GM10248 (cell line): ENCODE measurements at places on chromosomes 2 and 18.

- DNase-seq, result no peak
These were observed 11.6 kb downstream of the ITGA4 start for GRCh38 chr2:181468811-181469210.

DNA sequence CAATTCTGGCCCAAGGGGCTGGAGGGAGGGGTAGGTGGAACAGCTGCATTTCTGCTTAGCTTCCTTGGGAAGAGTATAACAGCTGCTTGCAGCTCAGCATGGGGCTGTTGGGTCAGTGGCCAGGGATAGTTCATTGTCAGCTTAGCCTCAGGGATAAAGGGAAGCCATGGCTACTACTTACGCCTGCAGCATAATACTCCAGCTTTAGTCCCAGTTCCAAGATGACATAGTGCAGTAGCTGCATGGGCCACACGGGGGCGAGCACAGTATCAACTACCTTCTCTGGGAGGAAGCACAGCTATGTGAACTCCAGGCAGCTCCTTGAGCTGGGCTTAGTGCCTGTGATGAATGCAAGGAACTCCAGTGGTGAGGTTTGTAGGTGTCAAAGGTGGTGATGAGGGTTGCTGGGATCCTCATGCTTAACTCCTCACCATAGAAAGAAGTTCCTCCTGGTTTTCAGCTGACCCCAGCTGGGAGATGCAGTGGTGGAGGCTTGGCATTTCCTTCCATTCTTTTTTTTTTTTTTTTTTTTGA is 35.4 kb upstream of the RHOB start:
- peak; percentile 82 for DNase-seq

DNA sequence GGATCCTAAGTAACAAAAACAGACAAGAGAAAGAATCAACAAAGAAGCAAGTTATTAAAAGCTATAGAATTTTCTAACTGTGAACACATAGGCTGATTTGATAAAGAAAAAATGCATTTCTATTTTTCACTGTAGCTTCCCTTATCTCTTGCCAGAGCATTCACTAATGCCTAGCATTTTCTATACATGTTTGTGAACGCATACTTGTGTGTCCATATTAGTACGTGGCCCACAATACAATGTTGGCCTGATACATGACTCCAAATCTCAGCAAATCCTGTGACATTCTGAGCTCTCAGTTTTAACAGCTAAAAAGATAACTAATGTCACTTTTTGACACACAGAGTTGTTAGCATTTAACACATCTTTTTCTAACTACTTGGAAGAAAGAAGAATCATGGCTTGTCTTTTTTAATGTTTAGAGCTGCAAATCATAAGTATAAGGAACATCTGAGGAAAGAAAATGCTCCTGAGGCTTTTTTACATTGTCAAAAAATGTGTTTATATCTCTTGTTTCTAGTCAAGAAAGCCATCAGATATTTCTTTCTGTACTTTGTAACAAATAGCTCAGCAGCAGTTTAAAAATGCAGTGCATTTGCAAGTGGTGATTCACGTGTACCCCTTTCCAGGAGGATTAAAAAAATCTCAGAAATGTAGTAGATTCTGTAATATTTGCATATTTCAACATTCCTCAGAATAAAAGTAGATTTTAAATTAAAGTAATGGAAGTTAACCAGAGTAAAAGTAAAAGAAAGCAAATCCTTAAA is 1646.8 kb upstream of the TMEFF2 start:
- DNase-seq, result no peak

DNA sequence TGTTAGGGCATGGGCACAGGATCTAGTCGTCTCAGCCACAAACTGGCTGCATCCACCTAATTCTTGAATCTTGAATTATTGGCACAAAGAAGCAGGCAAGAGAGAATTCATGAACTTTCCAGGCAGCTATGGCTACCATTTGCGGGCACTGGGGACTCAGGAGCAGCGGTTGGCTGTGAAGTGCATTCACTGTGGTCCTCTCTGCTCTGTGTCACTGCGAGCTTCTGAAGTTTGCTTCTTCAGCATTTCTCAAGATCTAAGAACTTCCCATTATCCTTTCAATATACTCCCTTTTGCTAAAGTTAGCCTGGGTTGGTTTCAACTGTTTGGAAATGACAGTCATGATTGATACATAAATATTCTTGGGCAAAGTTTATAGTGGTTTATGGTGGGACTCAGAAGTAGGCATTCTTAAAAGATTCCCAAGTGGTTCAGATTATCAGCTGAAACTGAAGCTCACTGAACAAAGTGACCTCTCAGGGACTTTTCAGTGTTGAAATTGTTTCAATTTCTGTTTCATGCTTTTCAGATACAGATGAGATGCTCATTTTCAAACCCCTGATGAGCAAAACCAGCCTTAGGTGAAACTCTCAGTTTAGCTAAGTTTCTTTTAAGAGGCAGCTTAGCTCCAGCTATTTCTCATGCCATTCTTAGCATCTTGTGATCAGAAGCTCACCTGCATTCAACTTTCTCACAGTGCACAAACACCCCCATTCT is 1258.3 kb upstream of the GYPC start:
- DNase-seq, result peak; percentile 37

DNA sequence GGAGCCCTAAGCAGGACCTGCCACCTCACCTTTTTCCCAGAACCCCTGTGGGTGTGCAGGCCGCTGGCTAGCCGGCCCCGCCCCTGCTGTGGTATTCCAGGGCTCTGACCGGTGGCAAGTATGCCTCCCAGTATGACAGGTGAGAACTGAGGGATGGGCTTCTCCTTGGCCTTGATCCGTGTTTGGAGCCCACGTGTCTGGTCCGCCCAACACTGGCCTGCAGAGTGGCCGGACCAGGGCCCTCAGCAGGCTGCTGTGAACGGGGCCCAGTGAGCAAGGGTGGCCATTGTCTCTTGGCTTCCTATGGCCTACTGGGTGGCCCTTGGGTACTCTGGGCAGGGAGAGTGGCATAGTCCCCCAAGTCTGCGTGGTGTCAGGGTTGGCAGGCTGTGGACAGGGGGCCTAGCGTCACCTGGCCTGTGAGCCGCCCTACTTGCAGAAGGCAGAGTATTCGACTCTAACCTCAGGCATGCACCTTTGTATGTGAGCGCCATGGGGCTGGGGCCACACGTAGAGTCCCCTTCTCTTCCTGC is 1.8 kb downstream of the RNPEPL1 start:
- no peak for DNase-seq

DNA sequence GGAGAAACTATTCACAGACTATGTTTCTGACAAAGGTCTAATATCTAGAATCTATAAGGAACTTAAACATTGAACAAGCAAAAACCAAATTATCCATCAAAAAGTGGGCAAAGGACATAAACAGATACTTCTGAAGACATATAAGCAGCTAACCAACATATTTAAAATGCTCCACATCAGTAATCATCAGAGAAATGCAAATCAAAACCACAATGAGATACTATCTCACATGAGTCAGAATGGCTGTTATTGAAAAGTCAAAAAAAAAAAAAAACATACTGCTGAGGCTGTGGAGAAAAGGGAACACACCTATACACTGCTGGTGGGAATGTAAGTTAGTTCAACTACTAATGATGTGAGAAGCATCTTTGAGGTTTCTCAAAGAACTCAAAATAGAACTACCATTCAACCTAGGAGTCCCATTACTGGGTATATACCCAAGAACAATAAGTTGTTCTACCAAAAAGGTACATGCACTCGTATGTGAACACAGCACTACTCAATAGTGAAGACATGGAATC is 220.4 kb upstream of the TFPI start:
- DNase-seq, result no peak

DNA sequence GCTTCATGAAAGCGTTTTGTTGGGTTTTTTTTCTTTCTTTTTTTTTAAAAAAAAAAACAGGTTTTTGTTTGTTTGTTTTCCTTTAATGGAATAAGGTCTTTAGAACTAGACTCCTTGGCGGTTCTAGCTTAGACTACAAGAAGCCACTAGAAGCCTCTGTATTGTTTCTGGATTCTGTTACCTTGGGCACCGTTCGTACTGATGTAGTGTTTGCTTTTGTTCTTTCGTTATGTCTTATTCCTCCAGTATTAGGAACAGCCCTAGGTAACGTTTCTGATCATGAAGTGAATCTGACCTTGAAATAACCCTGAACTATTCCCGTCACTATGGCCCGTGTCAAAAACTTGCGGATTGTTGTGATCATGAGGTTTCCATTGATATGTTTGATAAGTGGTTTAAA is 164.6 kb downstream of the PTGR3 start:
- no peak for DNase-seq

- no peak for DNase-seq
These were observed 42.4 kb downstream of the ZSWIM2 start for GRCh38 chr2:186806591-186806990.

GRCh38 chr2:105909215-105909614 is 164.5 kb downstream of the NCK2 start:
- DNase-seq, result no peak

DNA sequence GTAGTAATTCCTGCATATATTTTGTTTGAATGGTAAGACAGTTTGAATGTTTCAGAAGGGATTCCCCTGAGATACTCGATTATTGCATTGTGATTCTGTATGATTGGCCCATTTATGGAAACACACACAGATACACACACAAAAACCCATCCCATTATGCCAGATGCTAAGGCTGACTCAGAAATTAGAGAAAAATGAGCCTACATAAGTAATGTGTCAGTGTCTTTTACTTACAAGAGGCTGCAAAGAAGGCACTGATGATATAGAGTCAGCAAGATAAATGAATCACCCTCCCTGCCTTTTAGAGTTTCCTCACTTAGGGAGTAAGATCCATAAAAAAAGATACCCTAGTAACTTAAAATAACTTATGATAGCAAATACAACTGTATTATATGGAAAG is 1481.1 kb upstream of the ACVR2A start:
- DNase-seq, result no peak

GRCh38 chr2:207341804-207342203 is 176.1 kb upstream of the KLF7 start:
- DNase-seq, result no peak

DNA sequence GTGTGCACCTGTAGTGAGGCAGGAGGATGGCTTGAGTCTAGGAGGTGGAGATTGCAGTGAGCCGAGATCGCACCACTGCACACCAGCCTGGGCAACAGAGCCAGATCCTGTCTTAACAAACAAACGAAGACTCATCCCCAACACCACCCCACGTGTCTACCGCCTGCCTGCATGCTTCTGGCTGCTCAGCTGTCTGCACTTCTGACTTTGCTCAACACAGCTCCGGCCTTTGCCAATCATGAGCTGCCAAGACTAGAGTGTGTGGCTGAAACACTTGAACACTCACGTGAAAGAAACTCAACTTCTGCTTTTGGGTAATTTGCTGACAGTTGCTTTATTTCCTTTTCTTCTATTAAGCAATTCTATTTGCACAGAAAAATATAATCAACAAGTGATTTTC is 32.1 kb upstream of the SP3 start:
- peak; percentile 63 for DNase-seq

DNA sequence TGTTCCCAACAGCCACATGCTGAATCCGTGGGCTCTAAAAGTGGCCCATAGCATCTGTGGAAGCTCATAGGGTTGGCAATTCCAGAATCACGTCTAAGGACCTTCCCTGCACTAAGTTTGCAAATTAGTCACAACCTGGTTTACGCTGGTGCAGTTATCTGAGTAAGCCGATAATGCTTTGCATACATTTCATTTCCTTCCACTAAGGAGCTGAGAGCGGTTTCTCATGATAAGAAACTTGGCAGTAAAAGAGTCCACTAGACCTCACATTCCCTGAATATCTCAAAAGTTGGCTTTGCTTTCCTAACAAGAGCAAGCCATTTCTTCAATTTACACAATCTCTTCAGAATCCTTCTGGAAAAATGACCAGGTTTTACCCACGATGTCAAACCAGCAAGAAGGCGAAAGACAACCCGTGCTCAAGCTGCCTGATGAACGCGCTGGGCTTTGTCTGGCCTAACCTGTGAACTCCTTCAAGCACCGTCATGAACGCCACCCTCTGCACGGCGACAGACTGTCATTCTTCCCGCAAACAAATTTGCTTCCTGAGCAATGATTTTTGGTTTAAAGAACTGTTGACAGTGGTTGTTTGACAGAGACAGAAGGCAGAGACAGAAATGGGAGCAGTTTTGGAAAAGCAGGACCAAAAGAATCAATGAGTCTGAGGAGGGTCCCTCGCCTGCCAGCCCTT is 73.0 kb upstream of the COPS8 start:
- no peak for DNase-seq

GRCh38 chr18:12307701-12308385 is at the start of gene TUBB6:
TSS of gene TUBB6 (plus strand) at chr18:12308241. CDS start at chr18:12308293, 52 bp downstream.
- DNase-seq, result peak; percentile 91

DNA sequence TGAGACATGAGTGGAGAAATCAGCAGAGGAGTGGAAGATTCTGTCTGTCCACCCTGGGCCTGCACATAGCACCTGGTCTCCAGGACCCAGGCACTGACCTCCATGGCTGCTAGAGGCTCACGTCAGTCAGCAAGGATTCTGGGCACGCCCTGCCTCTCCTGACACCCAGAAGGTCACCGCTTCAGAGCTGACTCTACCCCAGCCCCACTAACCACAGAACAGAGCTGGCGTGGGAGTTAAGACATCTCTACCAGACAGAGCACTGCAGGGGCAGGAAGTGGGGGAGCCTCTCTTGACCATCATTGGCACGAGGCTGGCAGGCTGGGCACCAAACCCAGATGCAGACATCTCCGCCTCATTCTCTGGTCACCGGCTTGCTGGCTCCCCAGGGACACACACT is 3.0 kb downstream of the ADCY3 start:
- DNase-seq, result peak; percentile 70

DNA sequence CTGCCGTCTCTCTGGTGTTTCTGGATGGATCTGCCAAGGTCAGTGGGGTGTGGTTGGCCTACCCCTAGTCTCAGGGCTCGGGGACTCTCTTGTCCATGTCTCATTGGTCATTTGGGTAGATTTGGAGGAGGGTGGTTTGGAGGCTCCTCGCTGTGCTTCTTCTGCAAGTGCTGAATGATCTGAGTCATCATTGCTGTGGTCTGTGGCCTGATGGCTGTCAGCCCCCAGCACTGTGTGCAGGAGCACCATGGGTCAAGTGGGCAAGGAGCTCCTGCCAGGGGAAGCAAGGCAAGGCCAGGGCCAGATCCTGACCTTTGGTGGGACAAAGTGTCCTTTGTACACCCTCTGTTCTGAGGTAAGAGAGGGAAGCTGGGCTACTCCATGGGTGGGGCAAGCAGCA is 221.8 kb downstream of the FHOD3 start:
- DNase-seq, result no peak

GRCh38 chr2:119438128-119438656 is 6.5 kb downstream of the TMEM37 start:
- no peak for DNase-seq

- DNase-seq, result no peak
These were observed 370.3 kb downstream of the MEIS1 start for GRCh38 chr2:66805016-66805865.

GRCh38 chr18:3725115-3725514 is 275.1 kb downstream of the TGIF1 start:
- no peak for DNase-seq

GRCh38 chr2:135844301-135844895 is 7.4 kb upstream of the LCT start:
- no peak for DNase-seq

GRCh38 chr2:142536492-142536891 is 341.0 kb upstream of the KYNU start:
- no peak for DNase-seq
